ENCODE measurements at places on chromosomes 7 and 10. TPM values are rescaled to one million over a fixed set of nuclear protein-coding genes. Genes with fewer than 3 reads are reported as not detected.

- DNase-seq, result no peak
Measured at GRCh38 chr7:24965831-24966708, 13.9 kb downstream of the OSBPL3 start.

GRCh38 chr7:127755965-127756364, 104.0 kb downstream of the SND1 start:
- DNase-seq, result no peak

GRCh38 chr7:22827563-22827962, 4.9 kb upstream of the TOMM7 start:
- no peak for DNase-seq

HSPA12A gene
- 2.6 TPM for total RNA-seq

DNA sequence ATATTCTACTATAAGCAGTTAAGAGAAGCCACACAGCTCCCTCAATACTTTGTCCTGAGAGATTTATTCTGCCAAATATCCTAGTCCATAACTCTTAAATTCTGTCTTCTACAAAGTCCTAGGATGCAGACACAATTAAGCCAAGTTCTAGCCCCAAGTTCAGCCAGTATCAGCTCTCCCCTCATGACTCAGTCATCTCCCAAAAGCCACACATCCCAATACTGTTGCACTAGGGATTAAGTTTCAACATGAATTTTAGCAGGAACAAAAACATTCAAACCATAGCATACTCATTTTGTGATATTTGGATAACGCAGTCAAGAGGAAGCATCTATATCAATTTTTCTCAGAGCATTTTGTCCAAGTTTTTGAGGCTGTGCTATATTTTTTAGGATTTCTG, 277.4 kb downstream of the FZD1 start:
- DNase-seq, result no peak

COL28A1 gene
- total RNA-seq, result not detected

DNA sequence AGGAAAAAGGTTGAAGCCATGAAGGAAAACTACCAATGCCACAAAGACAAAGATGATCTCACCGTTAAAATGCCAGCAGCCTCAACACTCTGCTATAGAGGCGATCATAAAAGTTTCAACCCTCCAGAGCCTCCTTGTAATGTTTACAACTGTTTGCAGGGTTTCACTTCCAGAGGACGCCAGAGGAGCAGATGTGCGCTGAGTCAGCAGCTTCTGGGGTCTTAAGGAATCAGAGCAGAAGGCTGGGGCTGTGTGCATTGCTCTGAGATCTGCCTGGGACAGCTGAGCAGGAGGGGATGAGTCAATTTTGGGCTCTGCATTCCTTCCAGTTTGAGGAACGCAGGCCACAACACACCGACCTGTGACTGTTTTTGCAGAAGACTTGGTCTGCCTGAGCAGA, 98.3 kb downstream of the TMEM130 start:
- peak; percentile 78 for DNase-seq

- no peak for DNase-seq
Measured at GRCh38 chr7:130113887-130114286, 43.6 kb downstream of the KLHDC10 start.

GRCh38 chr7:17654940-17655339, 285.4 kb downstream of the SNX13 start:
- no peak for DNase-seq

- DNase-seq, result no peak
Measured at GRCh38 chr7:149772956-149773434, 393 bp downstream of the ZNF467 start.

KIF20B gene
- 20.6 TPM for total RNA-seq

RADIL gene
- total RNA-seq, result 1.1 TPM

TRIM50 gene
- total RNA-seq, result not detected

FANK1 gene
- not detected for total RNA-seq

GRCh38 chr7:30027740-30028215, 434 bp upstream of the PLEKHA8 start:
- no peak for DNase-seq

DNA sequence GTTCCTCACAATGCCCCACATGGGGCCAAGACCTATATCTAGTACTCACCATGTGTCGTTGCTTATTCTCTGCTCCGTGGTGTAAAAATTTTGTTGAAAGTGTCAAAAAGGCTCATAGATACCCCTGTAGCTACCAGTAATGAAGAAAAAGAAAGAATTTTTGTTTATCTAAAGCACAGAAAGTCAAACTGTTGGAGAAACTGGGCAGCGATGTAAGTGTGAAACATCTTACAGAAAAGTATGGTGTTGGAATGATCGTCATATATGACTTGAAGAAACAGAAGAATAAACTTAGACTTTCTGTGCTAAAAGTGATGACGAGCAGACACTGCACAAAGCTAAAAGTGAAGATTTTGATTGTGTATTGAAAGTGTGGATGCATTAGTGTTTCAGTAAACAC, 626.6 kb upstream of the GHITM start:
- no peak for DNase-seq

DNA sequence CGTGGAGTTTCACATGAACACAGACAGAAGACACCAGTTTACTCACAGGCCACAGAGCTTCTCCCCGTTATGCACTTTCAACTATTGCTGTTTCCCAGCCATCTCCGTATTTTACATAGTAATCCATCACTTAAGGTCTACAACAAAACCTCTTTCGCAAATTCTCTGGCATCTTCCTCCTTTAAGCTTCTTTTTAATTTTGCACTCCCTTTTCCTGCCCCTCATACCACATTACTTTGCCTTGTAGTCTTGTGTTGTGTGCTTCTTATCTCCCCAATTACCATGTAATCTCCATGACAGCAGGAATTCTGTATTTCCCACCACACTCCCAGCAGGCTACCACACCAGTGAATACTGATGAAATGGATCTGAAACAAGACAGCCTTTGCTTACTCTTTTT, 87.3 kb downstream of the ODAD2 start:
- no peak for DNase-seq

DNA sequence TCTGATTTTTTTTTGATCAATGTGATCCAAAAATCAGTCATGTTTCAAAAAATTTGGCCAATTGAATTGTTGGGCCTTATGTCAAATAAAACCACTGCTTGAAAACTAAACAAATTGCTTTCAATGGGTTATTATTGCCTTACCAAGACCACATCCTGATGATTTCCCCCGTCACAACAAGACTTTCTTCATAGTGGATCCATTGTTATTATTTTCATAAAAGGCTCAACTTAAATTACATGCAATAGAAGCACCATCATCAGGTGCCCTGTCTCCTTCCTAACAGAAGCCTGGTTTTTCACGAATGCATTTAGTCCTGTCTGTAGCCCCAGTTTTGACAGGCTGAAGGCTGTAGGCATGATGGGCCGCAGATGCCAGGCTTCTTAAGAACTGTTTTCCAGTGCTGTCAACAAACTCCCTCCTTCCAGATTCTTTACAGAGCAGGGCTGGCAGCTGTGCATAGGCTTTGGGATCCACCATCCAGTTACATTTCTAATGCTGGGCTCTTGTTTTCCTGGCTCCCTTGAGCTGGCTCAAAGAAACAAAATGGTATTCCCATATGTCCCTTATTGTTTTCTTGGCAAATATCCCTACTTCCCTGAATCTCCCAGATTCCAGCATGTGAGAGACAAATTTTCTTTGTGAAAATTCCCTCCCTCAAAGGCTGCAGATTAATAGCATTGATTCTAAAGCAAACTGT, 302.0 kb downstream of the TWIST1 start:
- no peak for DNase-seq

DNA sequence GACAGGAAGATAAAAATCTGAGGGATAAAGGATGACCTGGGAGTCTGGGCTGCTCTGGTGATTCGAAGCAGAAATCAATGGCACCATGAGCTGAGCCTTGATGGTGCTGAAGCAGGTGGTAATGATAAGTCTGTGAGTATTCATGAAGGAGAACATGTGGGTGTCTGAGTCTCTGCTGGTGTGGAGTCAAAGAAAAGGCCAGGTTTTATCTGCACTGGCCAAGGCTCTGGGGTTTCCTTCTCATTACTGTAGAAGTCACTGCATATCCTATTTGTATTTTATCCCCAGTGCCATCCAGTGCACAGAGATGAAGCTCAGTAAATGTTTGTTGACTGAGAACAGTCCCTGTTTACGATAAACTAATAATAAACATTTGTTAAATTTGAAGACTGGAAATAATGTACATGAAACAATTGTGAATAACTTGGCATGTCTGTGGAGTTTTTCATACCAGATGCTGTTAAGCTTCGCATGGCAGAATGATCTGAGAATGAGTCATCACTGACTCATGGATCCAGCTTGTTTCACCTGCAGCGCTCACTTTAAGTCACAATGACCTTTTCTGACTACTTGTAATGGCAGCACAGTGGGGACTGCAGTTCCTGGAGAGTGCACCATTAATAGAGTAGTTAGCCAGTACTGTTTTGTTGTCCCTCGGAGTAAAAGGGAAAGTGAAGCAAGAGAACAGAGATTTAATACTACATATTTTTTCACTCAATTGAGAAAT, 538.5 kb downstream of the HTR7 start:
- DNase-seq, result peak; percentile 63

DNA sequence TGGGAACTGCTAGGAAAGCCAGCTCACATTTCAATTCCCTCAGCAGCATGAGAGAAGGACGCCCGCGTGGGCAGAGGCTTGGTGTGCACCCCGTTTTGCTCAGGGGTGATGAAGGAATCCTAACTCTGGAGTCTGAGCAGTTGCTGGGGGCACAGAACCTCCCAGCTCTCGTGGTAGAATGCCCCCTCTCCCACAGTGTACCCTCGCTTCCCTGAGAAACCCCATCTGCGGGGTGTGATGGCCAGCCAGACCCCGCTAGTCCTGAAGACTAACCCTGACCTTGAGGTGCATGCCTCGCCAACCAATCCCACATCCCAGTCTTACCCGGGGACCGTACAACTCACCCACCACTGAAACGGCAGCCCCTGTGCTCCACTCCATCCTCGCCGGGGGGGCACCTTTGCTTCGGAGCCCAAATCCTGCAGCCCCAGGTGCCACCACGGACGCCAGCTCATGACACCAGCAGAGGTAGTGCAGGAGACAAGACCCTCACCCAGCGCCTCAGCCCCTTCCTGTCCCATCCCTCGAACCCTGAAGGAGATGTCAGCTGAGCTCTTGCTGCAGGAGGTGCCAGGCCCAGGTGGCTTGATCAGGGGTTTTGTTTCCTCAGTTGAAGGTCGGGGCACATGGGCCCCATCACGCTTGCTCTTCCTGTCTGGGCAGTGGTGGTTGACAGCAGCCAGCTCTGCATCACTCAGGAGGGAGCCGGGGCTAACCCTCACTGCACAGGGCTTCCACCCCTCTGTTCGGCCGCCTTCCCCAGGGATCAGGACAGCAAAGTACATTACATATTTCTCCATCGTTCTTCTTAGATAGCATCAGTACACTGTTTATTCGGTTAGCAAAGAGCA, 236.5 kb downstream of the MGMT start:
- no peak for DNase-seq

GRCh38 chr7:72087926-72088325, 324.2 kb downstream of the CALN1 start:
- no peak for DNase-seq

DOCK4 gene
- total RNA-seq, result 0.30 TPM

GRCh38 chr10:59517996-59518395, 155.6 kb upstream of the FAM13C start:
- DNase-seq, result no peak

NDUFB2 gene
- 288 TPM for total RNA-seq

DNA sequence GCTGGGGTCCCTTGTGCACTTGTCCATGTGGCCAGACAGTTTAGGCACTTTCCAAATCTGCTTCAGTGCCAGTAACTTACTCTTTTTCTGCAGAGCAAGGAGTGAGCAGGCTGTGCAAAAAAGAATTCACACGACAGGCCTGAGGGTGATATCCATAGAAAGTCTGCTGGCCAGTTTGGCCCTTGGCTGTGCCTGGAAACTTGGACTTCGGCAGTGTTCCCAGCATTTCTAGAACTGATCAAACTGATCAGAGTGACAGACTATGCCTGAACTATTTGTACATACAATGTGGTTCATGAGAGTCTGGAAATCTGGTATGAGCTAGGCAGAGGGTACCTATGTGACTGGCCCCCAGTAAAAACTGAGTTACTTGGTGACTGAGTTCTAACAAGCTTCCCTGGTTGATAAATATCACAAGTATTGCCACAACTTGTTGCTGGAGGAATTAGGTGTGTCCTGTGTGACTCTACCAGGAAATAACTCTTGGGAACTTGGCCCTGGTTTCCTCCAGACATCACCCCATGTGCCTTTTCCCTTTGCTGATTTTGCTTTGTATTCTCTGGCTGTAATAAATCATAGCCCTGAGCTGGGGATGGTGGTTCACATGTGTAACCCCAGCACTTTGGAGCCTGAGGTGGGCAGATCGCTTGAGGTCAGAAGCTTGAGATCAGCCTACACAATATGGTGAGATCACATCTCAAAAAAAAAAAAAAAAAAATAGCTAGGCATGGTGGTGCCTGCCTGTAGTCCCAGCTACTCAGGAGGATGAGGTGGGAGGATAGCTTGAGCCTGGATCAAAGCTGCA, 3.3 kb upstream of the DENND10 start:
- DNase-seq, result no peak

DNA sequence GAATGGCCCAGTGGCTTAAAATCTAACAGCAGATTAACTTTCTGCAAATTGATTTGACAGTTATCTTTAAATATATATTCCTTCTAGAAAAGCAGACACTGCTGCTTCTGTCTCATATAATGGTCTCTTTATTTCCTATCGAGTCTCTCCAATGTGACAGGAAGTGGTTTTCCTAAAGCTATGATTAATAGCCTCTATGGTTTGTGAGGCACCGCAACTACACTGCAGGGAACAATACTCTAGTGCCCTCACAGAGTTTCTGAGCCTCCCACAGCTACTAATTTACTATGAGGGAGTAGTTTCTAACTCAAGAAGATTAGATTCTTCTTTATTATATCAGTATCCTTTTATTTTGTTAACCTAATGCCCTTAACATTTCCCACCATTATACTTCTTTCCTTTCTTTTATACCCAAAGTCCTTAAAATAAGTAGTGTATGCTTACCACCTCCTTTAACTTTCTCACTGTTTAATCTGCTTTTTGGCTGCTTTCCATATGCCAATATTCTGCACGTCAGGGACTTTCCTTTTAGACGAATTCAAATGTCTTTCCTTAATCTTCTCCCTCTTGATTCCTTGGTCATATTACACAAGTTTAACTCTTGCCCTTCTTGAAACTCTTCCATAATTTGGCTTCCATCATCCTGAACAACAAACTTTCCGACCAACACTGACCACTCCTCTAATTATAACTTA, 23.8 kb upstream of the AHR start:
- no peak for DNase-seq

GRCh38 chr10:3932597-3933375, 147.8 kb upstream of the KLF6 start:
- no peak for DNase-seq

C10orf105 gene
- total RNA-seq, result not detected

- DNase-seq, result no peak
Measured at GRCh38 chr7:126362746-126363145, 890.0 kb downstream of the GRM8 start.

- DNase-seq, result peak; percentile 83
Measured at GRCh38 chr10:78405736-78406135, 372.1 kb downstream of the RPS24 start.

TWIST1 gene
- 22.8 TPM for total RNA-seq

- DNase-seq, result no peak
Measured at GRCh38 chr10:122471531-122472177, 10.3 kb downstream of the HTRA1 start.

- no peak for DNase-seq
Measured at GRCh38 chr7:66634816-66635215, 6.1 kb downstream of the KCTD7 start.
